ENCODE measurements at places on chromosomes 16 and 17. TPM values are rescaled to one million over a fixed set of nuclear protein-coding genes. Genes with fewer than 3 reads are reported as not detected.

- DNase-seq, result no peak
Measured at GRCh38 chr17:46809110-46809571, 9.4 kb downstream of the WNT3 start.

The MLST8 gene
- total RNA-seq, result 18.7 TPM

DNA sequence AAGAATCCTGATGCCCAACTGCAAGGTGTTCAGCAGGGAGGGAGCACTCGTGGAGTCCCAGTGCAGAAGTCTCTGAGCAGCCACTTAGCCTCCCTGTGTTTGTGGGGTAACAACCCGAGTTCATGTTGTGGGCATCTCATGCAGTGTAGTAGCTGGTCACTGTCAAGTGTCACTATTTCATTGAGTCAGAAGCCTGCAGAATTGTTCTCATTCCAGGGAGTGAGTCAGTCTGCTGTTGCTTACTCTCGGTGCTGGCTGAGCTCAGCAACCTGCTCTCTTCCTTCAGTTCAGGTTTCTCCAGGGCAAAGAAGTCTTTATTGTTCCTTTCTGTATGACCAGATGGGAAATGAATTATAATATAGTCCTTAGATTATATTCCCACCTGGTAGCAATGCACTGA is 24.1 kb downstream of the HMOX2 start:
- DNase-seq, result no peak

The HS3ST4 gene
- total RNA-seq, result not detected

DNA sequence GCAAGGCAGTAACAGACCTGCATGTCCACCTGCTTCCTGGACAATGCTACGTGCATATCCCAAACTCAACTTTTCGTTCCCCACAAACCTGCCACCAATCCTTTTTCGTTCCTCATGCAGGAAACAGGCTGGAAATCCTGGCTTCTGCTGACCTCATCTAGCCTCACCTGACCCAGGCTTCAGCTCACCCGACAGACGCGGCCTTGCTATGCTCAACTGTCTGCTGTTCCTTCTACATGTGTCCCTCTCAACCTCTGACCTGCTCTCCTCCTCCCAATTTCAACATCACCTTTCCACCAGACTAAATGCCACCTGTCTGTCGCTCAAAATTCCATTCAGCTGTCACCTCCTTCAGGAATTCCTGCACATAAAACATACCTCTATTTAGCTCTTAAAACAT is 44.5 kb downstream of the XPO6 start:
- DNase-seq, result no peak

DNA sequence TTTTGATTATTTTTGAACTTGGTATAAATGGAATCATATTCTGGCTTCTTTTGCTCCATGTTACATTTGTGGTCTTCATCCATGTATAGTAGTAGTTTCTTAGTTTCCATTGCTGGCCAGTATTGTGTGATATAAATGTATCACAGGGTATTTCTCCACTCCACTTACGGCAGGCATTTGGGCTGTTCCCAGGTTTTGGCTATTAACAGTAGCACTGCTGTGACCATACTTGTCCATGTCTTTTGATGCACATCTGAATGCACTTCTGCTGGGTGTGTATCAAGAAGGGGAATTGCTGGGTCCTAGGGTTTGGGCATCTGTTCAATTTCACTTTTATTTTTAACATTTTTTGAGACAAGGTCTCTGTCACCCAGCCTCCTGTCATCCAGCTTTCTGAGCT is 13.9 kb downstream of the NTN1 start:
- DNase-seq, result no peak

Data from pancreas (tissue), 10 donors.